ENCODE measurements at places on chromosomes 11 and 22. TPM values are rescaled to one million over a fixed set of nuclear protein-coding genes. Genes with fewer than 3 reads are reported as not detected.

Gene MB
- total RNA-seq, result 7.1 TPM

Gene GNG3
- total RNA-seq, result not detected

Gene HMOX1
- 911 TPM for total RNA-seq

Gene HTR3A
- total RNA-seq, result not detected

Gene MUC6
- total RNA-seq, result not detected

Gene KIF18A
- 15.3 TPM for total RNA-seq

Gene GLB1L2
- 2.1 TPM for total RNA-seq

Gene GAS2
- 0.41 TPM for total RNA-seq

Gene SYT7
- total RNA-seq, result 0.71 TPM

Gene ELFN2
- total RNA-seq, result 7.6 TPM

Gene IGF2
- 1.4 TPM for total RNA-seq

Gene LMO2
- 0.31 TPM for total RNA-seq

Gene FOLR3
- 0.70 TPM for total RNA-seq

Gene OR2AT4
- total RNA-seq, result not detected

Gene OR8D1
- total RNA-seq, result not detected

Gene MUC2
- 0.93 TPM for total RNA-seq

Gene GLB1L3
- not detected for total RNA-seq

Gene PDGFD
- 8.5 TPM for total RNA-seq

Gene MCM5
- 96.9 TPM for total RNA-seq

Gene LRRC74B
- not detected for total RNA-seq
